ENCODE measurements at places on chromosomes 5 and 9. TPM values are rescaled to one million over a fixed set of nuclear protein-coding genes. Genes with fewer than 3 reads are reported as not detected.

MORN5 gene
- total RNA-seq = not detected

FAM151B gene
- total RNA-seq = 1.8 TPM

PCDH1 gene
- total RNA-seq = 3.7 TPM

HARS2 gene
- 35.7 TPM for total RNA-seq

STK32A gene
- total RNA-seq = 0.28 TPM

SEC24A gene
- total RNA-seq = 15.7 TPM

NRARP gene
- 4.3 TPM for total RNA-seq

C7 gene
- total RNA-seq = not detected

NUTM2F gene
- total RNA-seq = not detected

SOX30 gene
- total RNA-seq = not detected

MIGA2 gene
- 14.3 TPM for total RNA-seq

IDNK gene
- 5.7 TPM for total RNA-seq

WDR31 gene
- total RNA-seq = 1.1 TPM

PLCXD3 gene
- 0.19 TPM for total RNA-seq

FOXI1 gene
- total RNA-seq = not detected

DOCK8 gene
- total RNA-seq = 0.27 TPM

PCDHB2 gene
- total RNA-seq = 3.7 TPM

PLPPR1 gene
- total RNA-seq = not detected

GABRB2 gene
- not detected for total RNA-seq

TLX3 gene
- total RNA-seq = not detected

PRDM9 gene
- not detected for total RNA-seq

SLC45A2 gene
- total RNA-seq = not detected

ANKRD34B gene
- 0.16 TPM for total RNA-seq

FBP2 gene
- not detected for total RNA-seq

IL4 gene
- total RNA-seq = not detected

GLIPR2 gene
- 10.6 TPM for total RNA-seq

PCDHAC2 gene
- total RNA-seq = 4.4 TPM

COL5A1 gene
- total RNA-seq = 41.9 TPM

SPINK13 gene
- 0.27 TPM for total RNA-seq

MAN2A1 gene
- 10.5 TPM for total RNA-seq

S1PR3 gene
- total RNA-seq = 76.2 TPM

NSA2 gene
- 121 TPM for total RNA-seq

KLF4 gene
- 27.2 TPM for total RNA-seq

PCDHA2 gene
- total RNA-seq = not detected

SPATA31A3 gene
- total RNA-seq = not detected

PCDHA10 gene
- 0.02 TPM for total RNA-seq

PAEP gene
- 0.45 TPM for total RNA-seq

BAAT gene
- 0.23 TPM for total RNA-seq

BTNL8 gene
- total RNA-seq = not detected
